Smooth muscle cell of trachea (primary cell): ENCODE measurements at places on chromosomes 5 and 9. TPM values are rescaled to one million over a fixed set of nuclear protein-coding genes. Genes with fewer than 3 reads are reported as not detected.

FAM163B gene
- not detected in 2 replicates for total RNA-seq

SPATA31E1 gene
- not detected in 2 replicates for total RNA-seq

LRRC70 gene
- total RNA-seq, result 0.50 and 1.3 TPM in 2 replicates

PDE6A gene
- total RNA-seq, result not detected in 2 replicates

RPS14 gene
- 1,590 and 3,512 TPM in 2 replicates for total RNA-seq

SLC6A3 gene
- total RNA-seq, result under 0.01 TPM in 1 of 2 replicates, not detected in the other

DMGDH gene
- total RNA-seq, result 2.5 and 5.1 TPM in 2 replicates

SLCO6A1 gene
- total RNA-seq, result not detected in 2 replicates

RASGRF2 gene
- 7.7 and 9.1 TPM in 2 replicates for total RNA-seq

HTR4 gene
- not detected in 2 replicates for total RNA-seq

ZNG1A gene
- 12.1 and 50.9 TPM in 2 replicates for total RNA-seq

INPP5E gene
- 8.0 and 13.1 TPM in 2 replicates for total RNA-seq
